ENCODE measurements at places on chromosomes 4 and X. TPM values are rescaled to one million over a fixed set of nuclear protein-coding genes. Genes with fewer than 3 reads are reported as not detected.

Gene SCML2
- total RNA-seq = 2.2 TPM

Gene NONO
- 478 TPM for total RNA-seq

Gene PLAC1
- total RNA-seq = not detected

Gene ATP8A1
- total RNA-seq = 38.5 TPM
